Stimulated activated CD8-positive, alpha-beta memory T cell treated with anti-CD3 and anti-CD28 coated beads, Interleukin-4, amount 100 ng/mL, for 4 hours (primary cell): ENCODE measurements at places on chromosomes 13 and 19.

DNA sequence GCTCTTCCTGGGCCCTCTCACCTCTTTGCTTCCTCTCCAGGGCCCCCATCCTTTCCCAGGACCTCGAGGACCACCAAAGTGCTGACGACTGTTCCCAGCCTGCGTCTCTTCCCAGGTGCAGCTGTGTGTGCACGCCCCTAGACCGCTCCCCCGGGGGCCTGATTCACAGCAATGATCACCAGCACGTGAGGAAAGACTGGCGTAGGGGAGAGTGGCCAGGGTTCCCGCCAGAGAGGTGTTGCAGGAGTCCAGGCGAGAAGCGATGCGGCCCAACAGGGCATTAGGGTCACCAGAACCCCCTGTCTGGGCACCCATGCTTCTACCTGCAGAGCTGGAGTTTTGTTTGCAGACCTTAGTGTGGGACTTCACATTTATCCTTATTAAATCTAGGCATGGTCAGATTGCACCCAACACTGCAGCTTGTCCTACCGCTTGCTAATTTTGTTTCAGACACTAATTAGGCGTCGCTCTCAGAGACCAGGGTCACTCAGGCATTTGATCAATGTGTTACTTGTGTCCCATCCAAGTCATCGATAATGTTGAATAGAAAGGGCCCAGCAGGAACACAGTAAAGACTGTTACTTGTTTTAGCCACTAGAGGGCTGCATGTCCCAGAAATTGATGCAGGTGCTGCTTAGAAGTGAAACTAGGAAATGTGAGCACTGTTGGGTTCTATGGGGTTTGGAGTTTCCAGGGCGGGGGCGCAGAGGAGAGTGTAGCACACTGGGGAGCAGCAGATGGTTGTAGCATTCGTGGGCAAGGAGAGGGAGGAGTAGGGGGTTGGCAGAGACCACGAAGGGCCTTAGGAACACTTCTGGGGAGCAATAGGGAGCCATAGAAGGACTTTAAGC lies 53.2 kb downstream of the CDADC1 start:
- peak; percentile 41 for DNase-seq

GRCh38 chr13:37769545-37769944 lies 100.0 kb downstream of the TRPC4 start:
- no peak for DNase-seq

GRCh38 chr13:21080593-21080891 lies 19.2 kb upstream of the LATS2 start:
- no peak for DNase-seq

DNA sequence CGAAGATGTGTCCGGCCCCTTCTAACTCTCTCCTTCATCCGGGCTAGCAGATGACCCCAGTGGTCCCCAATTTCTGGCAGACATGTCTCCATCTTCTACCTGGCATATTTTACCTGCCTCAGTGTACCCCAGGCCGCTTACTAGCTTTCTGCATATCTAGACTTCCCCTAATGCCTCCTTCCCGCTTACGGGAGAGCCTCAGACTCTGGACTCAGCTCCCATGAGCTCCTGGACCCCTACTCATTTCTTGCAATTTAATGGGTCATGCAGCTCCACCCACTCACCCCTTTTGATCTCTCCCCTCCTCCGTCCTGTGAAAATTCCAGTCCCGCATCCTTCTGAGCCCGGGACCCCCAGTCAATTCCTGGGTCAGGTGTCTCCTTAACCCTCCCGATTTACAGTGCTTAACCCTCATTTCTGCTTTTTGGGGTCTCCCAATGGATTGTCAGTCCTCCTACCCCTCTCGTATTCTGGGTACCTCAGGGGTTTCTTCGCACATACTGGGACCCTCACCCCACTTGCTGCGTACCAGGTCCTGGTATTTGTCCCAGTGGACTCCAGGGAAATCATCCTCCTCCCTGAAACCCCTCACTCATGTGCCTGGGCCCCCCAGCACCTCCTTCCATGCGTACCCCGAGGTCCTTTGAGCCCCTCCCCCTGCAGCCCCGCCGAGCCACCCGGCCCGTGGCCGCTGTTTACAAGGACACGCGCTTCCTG lies 500 bp upstream of the JUNB start:
- no peak for DNase-seq

- no peak for DNase-seq
These were observed 840.1 kb upstream of the SLITRK5 start for GRCh38 chr13:86831084-86831483.

DNA sequence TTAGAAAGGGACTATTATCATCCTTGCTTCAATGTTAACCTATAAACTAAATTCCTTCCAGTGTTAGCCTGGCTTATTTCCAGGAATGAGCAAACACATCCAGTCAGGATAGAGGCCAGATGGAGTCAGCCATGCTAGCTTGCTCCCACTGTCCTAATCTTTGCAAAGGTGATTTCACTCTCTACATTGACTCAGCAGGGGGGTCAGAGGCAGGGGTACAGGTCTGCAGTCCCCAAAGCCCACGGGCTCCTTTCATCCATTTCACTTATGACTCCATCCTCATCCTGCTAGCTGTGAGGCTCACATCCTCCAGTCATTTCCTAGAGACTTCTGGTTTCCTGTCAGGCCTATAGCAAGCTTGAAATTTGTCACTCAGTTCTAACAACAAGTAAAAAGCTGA lies 63.4 kb upstream of the CEACAM8 start:
- no peak for DNase-seq

DNA sequence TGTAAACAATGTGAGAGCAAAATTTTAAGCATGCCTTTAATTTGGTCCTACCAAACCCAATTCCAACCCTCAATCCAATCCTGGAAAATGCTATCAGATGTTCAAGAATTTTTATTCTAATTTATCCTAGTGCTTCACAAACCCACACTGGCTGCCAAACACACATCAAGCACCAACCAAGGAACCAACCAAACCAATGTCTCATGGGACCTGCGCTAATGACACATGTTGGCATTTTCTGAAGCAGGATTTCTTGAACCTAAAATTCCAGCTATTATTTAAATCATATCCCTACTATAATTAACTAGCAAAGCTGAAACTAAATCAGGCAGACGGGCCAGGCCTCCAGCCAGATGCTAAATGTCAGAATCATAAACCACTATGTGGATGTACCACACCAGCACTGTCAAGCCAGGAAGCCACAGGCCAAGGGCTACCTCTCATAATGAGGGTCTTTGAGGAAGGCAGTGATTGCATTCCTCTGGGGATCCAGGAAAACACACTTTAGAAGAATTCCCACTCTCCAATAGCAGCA lies 5.8 kb downstream of the LATS2 start:
- no peak for DNase-seq

- no peak for DNase-seq
These were observed 8.5 kb downstream of the PLEKHJ1 start for GRCh38 chr19:2227415-2228156.

- DNase-seq, result peak; percentile 83
These were observed 19.9 kb downstream of the SBK2 start for GRCh38 chr19:55516878-55517620.

- DNase-seq, result no peak
These were observed 3.7 kb downstream of the PTOV1 start for GRCh38 chr19:49854378-49855263.

- no peak for DNase-seq
These were observed 60.3 kb downstream of the CCDC70 start for GRCh38 chr13:51921790-51922740.

- no peak for DNase-seq
These were observed 76.2 kb downstream of the C13orf42 start for GRCh38 chr13:51034906-51035305.
